ENCODE measurements at places on chromosomes 1 and 21.

DNA sequence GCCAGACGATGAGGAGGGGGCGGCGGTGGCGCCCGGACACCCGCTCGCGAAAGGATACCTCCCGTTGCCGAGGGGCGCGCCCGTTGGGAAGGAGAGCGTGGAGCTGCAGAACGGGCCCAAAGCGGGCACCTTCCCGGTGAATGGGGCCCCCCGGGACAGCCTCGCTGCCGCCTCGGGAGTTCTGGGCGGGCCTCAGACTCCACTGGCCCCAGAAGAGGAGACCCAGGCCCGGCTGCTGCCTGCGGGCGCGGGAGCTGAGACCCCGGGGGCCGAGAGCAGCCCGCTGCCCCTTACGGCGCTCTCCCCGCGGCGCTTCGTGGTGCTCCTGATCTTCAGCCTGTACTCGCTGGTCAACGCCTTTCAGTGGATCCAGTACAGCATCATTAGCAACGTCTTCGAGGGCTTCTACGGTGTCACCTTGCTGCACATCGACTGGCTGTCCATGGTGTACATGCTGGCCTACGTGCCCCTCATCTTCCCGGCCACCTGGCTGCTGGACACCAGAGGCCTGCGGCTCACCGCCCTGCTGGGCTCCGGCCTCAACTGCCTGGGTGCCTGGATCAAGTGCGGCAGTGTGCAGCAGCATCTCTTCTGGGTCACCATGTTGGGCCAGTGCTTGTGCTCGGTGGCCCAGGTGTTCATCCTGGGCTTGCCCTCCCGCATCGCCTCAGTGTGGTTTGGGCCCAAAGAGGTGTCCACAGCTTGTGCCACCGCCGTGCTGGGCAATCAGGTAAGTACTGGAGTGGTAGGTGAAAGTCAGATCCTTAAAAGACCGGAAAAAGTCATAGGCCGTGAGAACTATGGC lies 588 bp downstream of the FLVCR1 start:
- peak; percentile 29 for DNase-seq

DNA sequence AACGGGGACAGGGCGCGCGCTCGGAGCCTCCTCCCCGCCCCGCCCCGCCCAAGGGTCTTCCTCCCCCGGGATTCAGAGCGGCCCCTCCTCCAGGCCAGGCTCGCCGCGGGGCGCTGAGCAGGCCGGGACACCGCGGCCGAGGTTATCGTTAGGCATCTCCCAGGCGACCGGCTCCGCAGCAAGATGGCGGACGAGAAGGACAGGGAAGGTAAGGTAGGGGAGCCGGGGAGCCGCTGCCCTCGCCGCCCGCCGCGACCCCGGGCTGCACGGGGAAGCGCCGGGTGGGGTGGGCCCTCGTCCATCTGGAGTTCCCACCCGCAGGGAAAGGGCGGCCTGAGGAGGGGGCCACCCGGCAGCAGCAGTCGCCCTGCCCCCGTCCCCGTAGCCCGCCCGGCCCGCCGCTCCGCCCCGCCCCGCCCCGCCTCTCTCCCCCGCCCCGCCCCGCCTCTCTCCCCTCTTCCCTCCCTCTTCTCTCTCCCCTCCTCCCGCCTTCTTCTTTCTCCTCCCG lies 105.9 kb upstream of the HNRNPU start:
- DNase-seq, result peak; percentile 94

DNA sequence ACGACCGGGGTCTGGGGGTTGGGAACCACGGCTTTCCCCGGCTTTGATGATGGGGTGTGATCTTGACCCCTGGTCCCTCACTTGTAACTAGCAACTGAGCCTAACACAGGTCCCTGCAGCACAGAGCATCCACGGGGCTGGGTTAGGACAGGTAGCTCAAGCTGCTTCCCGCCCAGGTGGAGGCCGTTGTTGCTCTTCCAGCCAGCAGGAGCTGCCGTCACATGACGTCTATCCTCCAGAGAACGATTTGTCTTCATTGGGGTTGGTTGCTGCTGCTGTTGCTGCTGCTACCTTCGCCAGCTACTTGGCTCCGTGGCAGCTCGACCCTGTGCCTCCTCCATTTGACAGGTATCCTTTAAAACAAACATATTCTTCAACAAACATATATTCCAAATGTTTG lies 74.3 kb upstream of the ADAR start:
- no peak for DNase-seq

DNA sequence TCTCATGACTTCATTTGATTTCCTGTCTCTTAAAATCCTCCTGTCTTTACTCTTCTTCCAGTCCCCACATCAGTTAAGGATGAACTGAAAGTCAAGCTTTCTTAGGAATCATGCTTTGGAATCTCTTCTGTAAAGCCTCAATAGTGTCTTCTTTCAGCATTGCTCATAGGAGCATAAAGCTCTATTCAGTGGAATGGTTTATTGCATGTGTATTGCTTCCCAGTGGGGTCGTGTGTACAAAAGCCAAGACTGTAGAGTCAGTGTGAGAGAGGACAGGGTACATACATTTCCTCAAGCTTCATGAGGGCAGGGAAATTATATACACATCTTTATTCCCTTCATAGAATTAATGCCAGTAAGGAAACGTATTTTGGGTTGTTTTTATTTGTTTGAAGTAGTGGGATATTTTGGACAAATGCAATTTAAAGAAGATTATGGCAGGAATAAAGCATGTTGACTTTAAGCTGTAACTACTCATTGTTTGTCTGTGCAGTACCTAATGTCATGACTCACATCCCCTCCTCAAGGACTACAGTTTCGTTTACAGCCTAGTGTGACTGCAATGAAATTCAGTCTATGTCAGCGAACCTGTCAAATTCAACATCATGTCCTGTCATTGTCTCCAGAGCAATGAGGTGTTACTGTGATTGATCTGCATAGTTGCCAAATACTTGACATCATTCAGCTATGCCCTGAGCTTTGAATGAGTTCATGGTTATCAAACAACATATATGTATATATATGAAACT lies 2164.2 kb downstream of the NCAM2 start:
- no peak for DNase-seq

- no peak for DNase-seq
Observed at GRCh38 chr1:109628540-109629321, 9.1 kb downstream of the AMPD2 start.

GRCh38 chr21:37915941-37916309 lies 332 bp downstream of the KCNJ6 start:
- DNase-seq, result no peak

DNA sequence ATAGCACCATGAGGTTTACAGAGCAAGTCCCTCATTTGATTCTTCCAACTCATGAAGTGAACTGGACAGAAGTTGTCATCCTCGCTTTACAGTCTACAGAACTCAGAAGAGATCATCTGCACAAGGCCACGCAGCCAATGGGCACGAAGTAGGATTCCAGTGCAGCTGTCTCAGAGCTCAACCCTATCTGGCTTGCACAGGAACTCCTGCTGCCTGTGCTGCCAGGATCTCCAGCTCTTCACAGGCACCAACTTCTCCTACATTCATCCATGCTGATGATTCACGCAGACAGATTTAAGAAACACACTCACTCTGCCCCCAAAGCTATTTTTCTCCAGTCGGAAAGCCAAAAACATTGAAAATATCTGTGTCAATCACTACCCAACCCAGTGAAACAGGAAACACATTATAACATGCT lies 157.0 kb downstream of the RERE start:
- no peak for DNase-seq

GRCh38 chr1:165253818-165254254 lies 102.7 kb downstream of the LMX1A start:
- no peak for DNase-seq

DNA sequence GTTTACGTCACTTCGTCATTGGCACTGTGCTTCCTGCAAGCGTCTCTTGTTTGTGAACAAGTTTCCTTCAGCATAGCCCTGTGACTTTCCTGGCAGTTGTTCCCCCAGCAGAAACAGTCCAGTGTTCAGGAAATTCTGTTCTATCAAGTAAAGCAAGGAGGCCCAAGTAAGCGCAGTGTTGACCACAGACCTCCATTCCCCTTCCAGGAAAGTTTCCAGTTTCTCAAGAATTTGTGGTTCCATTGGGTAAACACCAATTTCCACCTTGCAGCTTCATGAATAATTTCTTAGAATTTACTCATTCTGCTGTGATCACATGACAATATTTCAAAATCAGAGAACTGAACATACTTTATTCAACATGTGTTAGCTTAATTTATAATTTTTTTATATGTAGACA lies 88.5 kb upstream of the ETV3 start:
- DNase-seq, result no peak

DNA sequence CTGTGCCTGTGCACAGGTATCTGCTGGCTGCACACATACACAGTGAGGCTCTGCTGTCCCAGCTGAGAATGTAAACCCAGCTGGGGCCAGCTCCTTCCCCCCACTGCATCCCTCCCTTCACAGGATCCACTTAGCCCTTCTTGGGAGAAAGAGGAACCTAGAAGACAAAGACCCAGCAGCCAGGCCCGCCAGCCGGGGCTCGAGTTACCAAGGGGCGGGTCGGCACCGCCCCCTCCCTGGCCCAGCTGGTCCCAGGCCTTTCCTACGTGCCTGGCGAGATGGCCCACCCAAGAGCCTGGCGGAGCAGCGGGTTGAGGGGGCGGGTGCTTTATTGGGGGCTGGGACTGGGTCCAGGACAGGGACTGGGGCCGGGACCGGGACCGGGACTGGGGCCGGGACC lies 2.1 kb downstream of the SH3BGRL3 start:
- DNase-seq, result no peak

DNA sequence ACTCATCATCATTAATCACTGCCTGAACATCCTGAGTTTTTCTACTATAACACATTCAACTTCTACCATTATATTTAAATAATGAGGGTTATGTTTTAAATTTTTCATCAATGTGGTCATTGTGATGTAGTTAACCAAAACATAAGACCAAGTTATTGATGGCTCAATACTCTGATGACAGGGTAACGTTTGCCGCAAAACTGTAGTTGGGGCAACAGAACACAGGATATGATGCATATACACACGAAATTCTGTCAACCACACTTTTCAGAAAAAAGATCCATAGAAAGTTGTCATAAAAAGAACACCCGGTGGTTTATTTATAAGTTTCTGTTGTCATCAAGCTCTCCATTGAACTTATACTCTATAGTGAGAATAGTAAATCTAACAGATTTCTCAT lies 121.7 kb upstream of the COL11A1 start:
- no peak for DNase-seq

GRCh38 chr1:59025898-59026426 lies 242.1 kb upstream of the JUN start:
- no peak for DNase-seq

GRCh38 chr1:234606784-234607108 lies 3.2 kb downstream of the IRF2BP2 start:
- DNase-seq, result no peak

- no peak for DNase-seq
Observed at GRCh38 chr1:48616710-48617109, 144.7 kb upstream of the SPATA6 start.

GRCh38 chr1:208228550-208228949 lies 15.6 kb downstream of the PLXNA2 start:
- no peak for DNase-seq

DNA sequence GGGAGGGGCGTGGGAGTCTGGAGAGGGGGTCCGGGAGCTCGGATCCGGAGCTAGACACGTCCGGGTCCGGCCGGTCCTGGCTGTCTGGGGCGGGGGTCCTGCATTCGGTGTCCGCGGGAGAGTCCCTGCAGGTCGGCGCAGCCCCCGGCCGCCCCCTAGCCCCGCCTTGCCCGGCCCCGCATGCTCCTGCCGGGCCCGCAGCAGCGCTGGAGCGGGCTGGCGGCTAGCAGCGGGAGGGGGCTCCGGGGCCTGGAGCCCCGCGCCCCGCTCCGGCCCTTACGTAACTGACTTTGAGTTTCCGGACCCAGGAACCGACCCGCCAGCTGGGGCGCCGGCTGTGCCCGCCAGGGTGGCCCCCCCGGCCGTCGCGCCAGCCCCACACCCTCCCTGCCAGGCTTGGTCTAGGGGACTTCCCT lies 26.9 kb upstream of the EPB41 start:
- no peak for DNase-seq

GRCh38 chr1:88275259-88275862 lies 408.7 kb upstream of the PKN2 start:
- DNase-seq, result no peak

DNA sequence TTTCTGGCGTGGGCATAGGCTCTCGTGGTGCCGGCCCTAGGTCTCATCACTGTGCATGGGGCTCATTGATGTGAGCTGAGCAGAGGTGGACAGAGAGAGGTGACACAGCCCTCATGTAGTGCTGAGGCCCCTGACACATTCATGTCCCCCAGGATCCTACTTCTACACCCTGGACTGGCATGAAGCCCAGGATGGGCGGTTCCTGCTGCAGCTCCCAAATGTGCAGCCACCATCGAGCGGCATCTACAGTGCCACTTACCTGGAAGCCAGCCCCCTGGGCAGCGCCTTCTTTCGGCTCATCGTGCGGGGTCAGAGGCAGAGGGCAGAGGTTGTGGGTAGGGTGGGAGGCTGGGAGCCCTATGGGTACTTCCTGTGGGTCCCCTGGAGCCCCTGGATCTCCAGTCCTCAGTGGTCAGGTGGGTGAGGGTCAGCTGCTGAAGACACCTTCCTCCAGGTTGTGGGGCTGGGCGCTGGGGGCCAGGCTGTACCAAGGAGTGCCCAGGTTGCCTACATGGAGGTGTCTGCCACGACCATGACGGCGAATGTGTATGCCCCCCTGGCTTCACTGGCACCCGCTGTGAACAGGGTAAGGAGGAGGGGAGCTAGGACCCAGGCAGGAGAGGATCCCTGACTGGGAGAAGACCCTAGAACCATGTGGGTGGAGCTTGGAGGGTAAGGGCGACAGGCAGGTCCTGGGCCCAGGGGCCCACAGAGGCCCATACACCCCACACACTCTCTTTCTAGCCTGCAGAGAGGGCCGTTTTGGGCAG lies 6.1 kb downstream of the TIE1 start:
- DNase-seq, result no peak

DNA sequence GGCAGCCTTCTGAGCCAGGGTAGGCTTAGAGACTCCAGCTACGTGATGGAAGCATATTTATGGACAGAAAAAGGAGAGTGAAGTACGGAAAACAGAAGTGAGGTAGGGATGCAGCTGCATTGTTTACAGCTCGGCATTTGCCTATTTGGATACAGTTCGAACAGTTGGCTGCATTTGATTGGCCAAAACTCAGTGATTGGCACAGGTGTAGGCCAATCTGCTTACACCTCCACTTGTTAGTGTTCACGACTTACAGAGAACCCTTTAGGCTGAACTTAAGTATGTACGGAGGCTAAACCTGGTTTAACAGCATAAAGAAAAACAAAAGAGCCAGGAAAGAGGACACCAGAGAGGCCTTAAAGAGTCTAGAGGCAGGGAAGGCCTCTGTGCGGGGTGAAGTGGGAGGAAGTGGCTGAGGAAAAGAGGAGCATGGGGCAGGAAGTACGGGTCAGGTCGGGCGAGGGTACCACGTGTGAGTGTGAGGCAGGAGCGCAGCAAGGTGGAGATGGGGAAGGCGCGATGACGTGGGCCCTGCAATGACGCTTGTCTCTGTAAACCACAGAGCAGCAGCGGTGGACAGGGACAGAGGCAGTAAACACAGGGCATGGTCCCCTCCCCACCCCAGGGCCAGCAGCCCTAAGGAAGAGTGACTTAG lies 32.0 kb downstream of the RSPH1 start:
- no peak for DNase-seq

DNA sequence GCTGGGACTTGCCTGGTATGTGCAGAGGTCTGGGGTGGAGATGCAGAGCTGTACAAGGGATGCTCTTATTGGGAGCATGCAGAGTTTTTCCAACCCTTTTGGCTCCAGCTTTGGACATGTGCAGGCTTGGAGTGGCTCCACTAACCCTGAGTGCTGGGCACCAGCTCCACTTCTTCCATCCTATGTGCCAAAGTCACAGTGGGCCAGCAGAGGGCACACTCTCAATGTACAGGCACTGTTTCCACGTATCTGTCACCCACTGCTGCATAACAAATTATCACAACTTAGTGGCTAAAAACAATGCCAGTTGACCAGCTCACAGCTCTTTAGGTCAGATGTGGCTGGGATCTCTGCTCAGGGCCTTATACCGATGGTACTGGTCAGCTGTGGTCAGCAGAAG lies 631.8 kb downstream of the AJAP1 start:
- no peak for DNase-seq
